ENCODE measurements at places on chromosomes 7 and 10.

DNA sequence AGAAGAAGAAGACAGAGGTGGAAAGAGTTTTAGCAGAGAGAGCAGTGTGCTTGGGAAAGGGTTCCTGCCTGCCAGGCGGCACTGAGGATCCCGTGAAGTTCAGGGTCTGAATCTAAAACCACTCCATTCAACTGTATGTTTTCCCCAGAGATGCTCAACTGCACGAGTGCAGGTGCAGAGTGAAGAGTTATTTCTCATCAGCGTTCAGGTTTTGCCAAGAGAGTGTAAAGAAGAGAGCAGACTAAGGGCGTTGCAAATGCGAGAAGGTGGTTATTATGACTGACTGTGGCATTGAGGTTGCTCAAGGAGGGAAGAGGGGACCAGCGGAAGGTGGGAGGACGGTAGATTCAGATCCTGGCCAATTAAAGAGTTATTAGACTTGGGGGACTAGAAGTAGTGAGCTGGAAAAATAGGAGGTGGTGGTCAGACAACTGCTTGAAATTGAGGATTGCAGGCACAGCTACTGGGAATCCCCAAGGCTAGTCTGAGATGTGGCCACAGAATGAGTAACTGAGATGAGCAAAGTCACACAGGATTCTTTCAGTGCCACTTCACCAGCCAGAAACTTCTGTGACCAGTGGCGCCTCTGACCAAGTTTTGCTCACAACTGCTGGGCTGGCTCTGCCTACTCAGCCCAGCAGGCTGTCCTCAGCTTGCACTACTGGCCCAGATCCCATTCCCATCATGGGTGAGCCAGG is 29.1 kb downstream of the STRA8 start:
- ATAC-seq: no peak

DNA sequence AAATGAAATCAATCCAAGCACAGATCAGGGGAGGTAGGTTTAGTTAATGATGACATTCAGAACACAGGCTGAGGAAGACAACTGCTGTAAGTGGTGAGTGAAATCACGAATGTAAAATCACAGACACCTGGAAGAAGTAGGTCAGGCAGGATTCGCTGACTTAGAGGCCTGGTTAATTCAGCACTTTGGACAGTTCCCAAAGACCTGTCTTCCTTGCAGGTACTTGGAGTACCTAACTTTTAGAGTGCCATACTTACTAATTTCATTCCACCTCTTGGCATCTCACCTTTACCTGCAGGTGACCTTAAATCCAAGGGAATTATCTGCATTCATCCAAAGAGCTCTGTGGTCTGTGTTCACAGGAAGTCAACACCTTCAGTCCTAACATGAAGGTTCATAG is 822.3 kb downstream of the PHTF2 start:
- ATAC-seq: no peak

GRCh38 chr7:43864126-43864525 is 5.2 kb downstream of the MRPS24 start:
- no peak for ATAC-seq

- no peak for ATAC-seq
Measured at GRCh38 chr7:1411414-1411813, 47.9 kb downstream of the MICALL2 start.

Data from activated CD4-positive, CD25-positive, alpha-beta regulatory T cell treated with anti-CD3 and anti-CD28 coated beads, Interleukin-2, amount 50 U/mL, for 24 hours (primary cell).